ENCODE measurements at places on chromosomes 2 and 18.

- DNase-seq: no peak
These were observed 256.0 kb downstream of the BCL11A start for GRCh38 chr2:60297296-60298005.

DNA sequence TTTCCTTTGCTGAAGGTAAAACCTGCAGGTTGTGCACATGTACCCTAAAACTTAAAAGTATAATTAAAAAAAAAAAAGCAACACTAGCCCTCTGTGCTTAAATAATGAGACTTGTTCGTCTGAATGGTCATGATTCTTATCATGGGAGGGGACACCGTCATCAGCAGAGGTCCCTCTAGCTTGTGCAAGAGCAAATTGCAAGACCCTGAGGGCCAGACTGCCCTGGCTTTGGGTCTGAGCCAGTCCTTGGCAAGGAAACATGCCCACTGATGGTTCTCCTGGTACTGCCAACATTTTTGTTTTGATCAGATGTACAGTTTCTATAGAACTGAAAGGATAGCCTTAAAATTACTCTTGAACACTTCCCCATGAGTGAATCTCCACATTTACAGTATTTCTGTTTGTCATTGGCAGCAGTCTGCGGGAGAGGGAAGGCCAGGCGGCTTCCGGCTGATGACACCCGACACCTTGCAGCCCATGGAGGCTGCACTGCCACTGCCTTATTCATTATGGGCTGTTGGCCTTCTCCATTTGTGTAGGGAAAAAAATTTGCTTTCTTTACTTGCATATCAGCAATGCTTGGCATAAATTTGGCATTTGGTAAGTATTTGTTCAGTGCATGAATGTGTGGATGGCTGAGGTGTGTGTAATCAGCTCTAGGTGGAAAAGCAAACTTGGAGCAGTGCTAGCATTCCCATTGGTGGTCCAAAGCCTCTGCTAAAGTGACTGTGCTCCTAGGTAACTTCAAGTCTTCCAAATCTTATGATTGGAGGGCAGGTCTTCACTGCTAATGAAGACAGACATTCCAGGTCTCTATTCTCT, 161.6 kb upstream of the ALKAL2 start:
- no peak for DNase-seq

DNA sequence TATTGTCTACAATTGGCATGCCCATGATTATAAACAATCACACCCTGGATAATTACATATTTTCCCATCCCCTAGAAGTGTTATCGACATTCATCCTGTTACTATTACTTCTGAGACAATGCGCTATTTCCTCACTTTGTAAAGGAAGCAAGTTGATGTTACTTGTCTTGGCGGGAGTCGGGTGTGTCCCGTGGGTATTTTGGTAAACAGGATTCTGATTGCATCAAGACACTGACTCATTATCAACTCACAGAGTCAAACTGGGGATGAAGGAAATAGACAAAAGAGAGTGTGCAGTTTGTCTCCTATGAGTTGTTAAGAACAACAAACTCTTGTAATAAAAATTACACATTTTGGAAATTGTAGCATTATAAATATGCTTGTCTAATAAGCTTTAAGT, 142.7 kb downstream of the GALR1 start:
- DNase-seq: no peak

DNA sequence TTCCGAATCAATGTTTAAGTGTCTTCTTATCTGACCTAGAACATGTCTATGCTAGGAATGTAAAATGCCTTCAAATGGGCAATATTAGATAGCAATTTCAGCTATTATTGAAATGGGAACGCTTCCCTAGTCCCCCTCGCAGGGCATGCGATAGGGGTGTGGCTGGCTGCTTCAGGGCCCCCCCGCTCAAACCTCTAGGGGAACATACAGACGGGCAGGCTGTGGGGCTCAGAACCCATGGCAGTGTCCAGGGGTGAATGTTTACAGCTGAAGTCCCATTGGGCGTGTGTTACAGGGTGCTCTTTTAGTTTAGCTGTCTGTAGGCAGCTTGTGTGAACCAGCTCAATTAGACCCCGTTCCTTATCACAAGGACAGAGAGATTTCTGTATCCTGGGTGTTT, 315.9 kb downstream of the DSEL start:
- DNase-seq: no peak

DNA sequence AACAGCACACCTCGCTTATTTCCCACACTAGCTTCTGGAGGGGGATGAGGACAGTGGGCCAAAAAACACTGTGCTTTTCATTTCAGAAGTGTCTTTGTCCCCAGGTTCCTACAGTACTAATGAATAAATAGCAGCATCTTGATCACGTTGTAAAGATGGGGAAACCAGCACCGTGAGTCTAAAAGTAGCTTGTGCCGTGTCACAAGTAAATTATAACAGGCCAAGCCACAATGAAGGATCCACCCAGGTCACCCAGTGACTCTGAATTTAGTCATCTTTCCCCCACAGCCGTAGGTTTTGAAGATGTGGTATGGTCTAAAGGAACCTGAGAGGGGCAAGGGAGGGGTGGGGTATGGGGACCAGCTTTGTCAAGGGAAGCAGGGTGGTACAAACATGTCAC, 8.8 kb downstream of the FZD7 start:
- no peak for DNase-seq

GRCh38 chr2:220894069-220894468, 678.0 kb downstream of the EPHA4 start:
- no peak for DNase-seq

DNA sequence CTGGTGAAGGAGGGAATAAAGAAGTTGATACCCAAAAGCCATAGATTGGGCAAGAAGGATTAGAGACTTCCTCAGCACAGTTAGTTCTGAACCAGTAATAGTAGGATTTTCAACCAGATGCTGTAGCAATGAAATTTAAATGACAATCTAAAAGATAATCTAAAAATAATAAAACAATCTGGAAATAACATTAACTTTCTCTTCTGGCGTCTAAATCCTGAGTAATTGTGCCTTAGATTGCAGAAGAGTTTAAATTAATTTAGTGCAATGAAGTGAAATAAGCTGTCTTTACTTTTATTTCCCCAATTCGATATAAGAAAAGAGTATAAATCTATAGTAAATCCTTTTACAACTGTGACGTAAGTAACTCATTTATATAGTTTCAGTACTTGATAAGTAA, 186.8 kb upstream of the DOK6 start:
- no peak for DNase-seq

DNA sequence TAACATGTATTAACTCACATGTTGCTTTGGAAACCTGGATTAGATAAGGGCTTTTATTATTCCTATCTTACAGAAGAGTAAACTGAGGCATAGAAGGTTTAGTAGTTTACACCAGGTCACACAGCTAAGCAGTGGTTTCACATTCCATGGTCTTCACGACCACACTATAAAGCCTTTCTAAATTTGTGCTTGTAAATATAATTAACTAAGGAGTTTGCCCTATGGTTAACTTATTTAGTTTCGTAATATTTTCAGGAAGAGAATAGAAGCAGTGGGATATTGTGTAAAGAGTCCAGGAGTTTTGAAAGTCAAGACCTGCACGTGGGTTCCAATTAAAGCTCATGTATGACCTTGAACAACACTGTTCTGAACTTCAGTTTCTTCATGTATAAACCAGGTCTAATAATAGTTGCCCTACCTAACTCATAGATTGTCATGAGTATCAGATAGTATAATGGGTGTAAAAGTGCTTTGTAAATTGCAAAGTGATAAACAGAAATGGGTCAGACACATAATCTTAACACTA, 19.5 kb upstream of the SOS1 start:
- DNase-seq: no peak

GRCh38 chr18:35010993-35011392, 30.2 kb upstream of the MAPRE2 start:
- DNase-seq: no peak

GRCh38 chr18:58596265-58596681, 32.6 kb downstream of the ALPK2 start:
- DNase-seq: no peak

- no peak for DNase-seq
These were observed 166.6 kb upstream of the PKDCC start for GRCh38 chr2:41881249-41881648.

- DNase-seq: no peak
These were observed 92.5 kb downstream of the PRPF40A start for GRCh38 chr2:152624805-152625204.

DNA sequence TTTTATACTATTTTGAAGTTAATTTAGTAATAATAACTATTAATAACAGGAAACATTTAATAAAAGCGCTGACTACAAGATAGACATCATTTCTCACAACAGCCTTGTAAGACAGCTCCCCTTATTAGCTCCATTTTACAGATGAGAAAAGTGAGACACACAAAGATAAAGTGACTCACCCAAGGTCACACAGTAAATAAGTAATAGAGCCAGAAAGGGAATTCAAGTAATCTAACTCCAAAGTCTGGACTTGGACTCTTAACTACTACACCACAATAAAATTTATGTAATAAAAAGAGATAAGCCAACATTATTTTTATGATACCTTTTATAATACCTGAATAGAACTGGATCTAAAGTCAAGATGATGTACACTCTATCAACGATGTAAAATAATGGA, 25.3 kb downstream of the EXOC6B start:
- no peak for DNase-seq

DNA sequence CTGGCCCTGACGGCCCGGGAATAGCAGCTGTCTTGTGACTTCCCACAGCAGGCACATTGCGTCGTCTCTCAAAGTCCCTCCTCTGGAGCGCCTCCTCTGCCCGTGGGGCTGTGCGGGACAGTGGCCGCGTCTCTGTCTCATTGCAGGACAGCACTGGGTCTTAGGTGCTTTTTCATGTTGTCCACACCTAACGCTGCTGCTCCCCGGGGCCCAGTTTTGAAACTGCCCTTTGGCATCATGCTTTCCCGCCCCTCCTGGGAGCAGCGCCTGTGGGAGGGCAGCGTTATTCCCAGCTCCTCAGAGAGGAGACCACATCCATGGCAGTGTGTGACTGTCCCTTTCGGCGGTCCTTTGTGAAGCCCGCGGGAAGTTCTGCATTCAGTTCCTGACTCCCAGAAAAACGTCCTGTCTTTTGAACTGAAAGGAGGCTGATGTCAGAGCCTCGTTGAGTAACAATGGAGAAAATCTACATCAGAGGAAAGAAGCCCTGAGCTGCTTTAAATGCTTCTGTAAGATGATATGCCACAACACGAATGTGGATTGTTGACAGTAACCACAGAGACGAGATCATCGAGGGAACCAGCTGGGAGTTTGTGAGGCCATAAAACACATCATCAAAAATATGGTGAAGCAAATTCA, 226.0 kb downstream of the FAM210A start:
- peak; percentile 46 for DNase-seq

GRCh38 chr2:136025057-136025973, 39.9 kb upstream of the DARS1 start:
- no peak for DNase-seq

DNA sequence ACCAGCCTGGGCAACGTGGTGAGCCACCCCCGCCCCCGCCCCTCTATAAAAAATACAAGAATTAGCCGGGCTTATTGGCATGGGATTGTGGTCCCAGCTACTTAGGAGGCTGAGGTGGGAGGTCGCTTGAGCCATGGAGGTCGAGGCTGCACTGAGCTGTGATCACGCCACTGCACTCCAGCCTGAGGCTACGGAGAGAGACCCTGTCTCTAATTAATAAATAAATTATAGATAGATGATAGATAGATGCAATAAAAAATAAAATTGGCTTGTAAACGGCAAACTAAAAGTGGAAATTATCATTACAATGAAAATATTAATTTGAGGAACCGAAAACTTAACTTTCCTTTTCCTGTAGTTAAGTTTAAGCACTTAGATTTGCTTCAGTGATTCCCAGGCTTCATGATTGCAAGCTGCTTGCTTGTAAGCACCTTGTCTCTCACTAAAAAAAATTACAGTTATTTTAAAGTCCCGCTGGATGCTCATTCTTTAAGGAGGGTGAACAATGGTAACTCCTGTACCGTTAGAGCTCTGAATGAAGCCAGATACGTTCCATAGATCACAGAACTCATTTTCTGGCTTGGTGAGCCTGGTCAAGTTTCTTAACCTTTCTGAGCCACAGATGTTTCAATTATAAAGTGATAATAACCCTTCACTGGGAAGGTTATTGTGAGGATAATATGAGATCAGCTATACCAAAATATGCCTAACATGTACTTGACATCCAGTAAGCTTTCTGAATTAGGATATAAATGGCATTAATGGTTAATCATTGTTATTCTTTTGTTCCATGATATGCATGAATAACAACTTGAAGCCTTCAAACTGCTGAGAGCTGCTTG, 9.3 kb upstream of the NARS1 start:
- DNase-seq: no peak

DNA sequence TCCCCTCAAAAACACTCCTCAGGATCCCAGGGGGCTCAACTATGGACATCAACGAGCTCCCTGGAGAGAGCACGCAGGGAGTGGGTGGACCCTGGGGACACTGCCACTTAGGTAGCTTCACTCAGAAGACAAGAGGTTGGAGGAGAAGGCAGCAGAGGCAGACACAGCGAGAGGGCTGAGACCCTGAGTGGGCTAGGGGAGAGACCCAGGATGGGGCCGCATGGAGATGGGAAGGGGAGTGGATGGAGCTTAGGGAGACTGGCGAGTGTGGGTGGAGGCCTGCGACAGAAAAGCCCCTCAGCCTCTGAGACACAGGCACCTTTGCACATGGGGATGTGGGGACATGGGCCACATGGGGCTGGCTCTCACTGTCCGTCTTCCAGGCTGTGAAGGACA, 70.9 kb downstream of the ASB1 start:
- no peak for DNase-seq

- DNase-seq: no peak
These were observed 10.0 kb downstream of the MRPL33 start for GRCh38 chr2:27781496-27781895.

DNA sequence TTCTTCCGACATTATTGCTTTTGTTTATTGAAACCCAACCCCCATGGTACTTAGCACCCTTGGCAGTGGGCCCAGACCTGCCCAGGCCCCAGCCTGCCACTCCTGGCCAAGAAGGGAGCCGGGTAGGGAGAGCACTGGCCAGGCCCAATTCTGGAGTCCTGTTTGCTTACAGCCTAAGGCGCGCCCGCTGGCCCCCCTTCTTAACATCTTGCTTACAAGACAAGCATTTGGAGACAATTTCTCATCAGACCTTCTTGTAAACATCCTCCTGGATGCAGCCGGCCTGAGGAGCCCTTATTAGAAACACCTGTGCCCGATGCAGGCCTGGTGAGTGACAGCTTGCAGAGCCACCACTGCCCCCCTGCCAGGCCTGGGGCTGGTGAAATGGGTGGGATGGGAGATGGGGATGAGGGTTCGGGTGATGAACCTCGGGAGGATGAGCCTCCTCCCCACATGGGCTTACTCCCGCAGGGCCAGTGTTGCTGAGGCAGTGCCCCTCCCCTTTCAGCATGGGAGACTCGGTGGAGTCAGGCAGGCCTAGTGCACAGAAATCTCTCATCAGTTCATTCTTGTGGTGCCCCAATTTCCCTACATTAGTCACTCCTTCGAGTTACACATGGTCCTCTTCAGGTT, 217.5 kb downstream of the CYP26B1 start:
- DNase-seq: no peak
